ENCODE measurements at places on chromosomes 3 and 15. TPM values are rescaled to one million over a fixed set of nuclear protein-coding genes. Genes with fewer than 3 reads are reported as not detected.

SPINT1 gene
- total RNA-seq: 1.7 TPM

CDHR4 gene
- 0.46 TPM for total RNA-seq

DAZL gene
- not detected for total RNA-seq

DCBLD2 gene
- 28.8 TPM for total RNA-seq

SLC12A8 gene
- 0.69 TPM for total RNA-seq

XCR1 gene
- 0.14 TPM for total RNA-seq

MORC1 gene
- not detected for total RNA-seq

KCNMB3 gene
- total RNA-seq: 2.7 TPM

Data from posterior vena cava (tissue), 2 donors.